ENCODE measurements at places on chromosomes 12 and 14. TPM values are rescaled to one million over a fixed set of nuclear protein-coding genes. Genes with fewer than 3 reads are reported as not detected.

KCNMB4 gene
- 1.0 TPM for polyA plus RNA-seq

RTL1 gene
- not detected for polyA plus RNA-seq

POU6F1 gene
- polyA plus RNA-seq = 13.3 TPM

CYP46A1 gene
- polyA plus RNA-seq = not detected

KCNA5 gene
- polyA plus RNA-seq = 13.4 TPM

EXOC3L4 gene
- polyA plus RNA-seq = 7.4 TPM

TAS2R31 gene
- polyA plus RNA-seq = 0.82 TPM

Data from aorta (tissue), 5 donors.